T-helper 22 cell (primary cell): ENCODE measurements at places on chromosomes 11 and 22.

DNA sequence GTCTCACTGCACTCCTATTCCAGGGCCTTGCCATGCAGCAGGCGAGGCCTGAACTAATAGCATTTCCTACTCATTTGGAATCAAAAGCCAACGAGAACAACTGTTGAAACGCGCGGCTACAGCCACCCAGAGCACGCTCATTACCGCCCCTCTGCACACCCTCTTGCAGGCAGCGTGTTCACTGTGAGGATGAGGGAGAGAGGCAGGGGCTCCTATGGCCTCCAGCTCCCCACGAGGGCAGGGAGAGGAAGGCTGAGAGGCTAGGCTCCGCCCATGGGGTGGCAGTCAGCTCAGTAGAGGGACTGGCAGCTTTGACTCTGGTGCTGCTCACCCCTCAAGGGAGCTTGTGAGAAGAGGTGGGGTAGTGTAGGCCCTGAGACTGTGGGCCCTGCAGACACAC, 26.2 kb downstream of the LMO1 start:
- no peak for DNase-seq

DNA sequence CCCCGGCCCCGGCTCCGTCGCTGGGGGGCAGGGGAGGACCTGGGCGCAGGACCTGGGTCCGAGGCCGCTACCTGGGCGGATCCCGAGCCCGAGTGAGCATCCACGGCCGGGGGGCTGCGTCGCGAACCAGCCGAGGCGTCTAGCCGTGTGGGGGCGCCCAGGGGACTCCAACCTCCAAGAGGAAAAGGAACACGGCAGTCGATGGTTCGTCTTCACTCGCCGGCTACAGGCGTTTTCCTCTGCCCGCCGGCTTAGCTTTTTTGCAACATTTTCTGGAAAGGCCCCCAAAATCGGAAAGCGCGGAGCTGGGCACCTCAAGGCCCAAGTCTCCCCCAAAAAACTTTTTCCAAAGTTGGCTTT, 666 bp downstream of the PDGFB start:
- no peak for DNase-seq

DNA sequence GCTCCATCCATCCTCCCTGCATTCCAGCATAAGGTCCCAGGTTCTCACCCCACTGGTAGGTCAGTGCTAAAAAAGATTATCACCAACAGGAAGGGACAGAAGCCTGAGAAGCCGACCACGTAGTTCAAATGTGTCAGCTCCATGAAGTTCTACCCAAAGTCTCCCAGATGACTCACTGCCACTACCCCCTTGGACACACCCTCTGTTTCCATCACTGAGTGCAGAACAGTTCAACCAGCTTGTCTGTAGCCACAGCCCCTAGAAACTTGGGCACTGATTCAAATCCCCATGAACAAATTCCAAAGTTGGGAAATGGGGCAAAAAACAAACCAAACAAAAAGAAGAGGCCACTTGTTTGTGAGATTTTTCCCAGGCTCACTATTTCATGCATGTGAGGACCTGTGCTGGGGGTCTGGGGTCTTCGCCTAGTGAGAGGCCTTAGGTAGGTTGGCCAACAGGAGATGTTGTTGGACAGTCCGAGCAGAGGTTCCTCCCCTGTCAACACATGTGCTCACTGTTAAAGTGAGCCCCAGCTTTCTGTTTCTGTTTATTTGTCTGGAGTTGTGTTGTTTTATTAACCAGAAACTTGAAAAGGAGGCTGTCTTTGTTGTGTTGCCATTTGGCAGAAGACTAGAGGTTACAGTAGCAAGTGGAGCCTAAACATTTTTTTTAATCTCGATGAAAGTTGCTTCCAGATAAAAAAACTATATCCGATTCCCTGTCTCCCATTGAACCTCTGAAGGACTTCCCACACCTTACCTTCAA, 24.2 kb upstream of the FLI1 start:
- no peak for DNase-seq

DNA sequence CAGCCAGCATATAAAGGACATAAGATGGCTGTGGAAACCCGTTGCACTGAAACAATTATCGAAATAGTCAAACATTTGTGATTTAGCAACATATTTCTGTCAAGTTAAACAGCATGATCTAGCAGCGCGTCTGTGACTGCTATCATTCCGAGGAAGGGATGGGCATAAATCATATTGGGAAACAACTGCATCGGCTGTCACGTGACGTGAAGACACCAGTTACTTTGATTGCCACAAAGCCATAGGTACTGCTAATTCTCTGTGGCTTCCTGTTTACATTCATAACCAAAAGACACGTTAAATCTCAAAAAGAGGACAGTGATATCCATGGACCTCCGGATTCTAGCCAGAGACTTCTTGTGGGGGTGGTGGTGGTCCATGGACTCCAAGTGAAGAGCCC, 87.8 kb downstream of the CACNA1I start:
- DNase-seq, result peak; percentile 33

DNA sequence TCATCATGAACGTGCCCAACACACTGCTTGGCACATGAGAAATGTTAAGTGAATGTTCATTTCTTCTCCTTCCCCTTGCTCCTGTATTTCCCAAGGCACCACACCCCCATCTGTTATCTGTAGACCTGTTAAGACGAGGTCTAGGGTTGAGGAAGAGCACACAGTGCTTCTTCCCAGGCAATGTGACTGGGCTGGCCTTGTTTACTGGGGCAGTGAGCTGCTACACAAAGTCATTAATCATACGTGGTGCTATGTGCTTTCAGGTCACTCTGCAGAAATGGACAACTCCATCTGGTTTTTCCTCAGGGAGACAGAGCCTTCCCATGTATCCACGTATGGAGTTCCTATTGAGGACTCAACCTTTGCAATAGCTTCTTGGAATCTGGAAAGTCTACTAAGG, 118.7 kb downstream of the KCNC1 start:
- no peak for DNase-seq

- no peak for DNase-seq
Observed at GRCh38 chr11:30811226-30811755, 225.1 kb upstream of the MPPED2 start.
